ENCODE measurements at places on chromosomes 7 and 10. TPM values are rescaled to one million over a fixed set of nuclear protein-coding genes. Genes with fewer than 3 reads are reported as not detected.

ADARB2 gene
- not detected for total RNA-seq

NEURL1 gene
- total RNA-seq, result 0.50 TPM

ANKRD61 gene
- total RNA-seq, result not detected

STAM gene
- 32.0 TPM for total RNA-seq

AGBL3 gene
- total RNA-seq, result 1.2 TPM

WNT8B gene
- not detected for total RNA-seq

RAPGEF5 gene
- 6.0 TPM for total RNA-seq

MLXIPL gene
- not detected for total RNA-seq

LDB3 gene
- total RNA-seq, result not detected

MYPN gene
- 1.8 TPM for total RNA-seq

ACHE gene
- total RNA-seq, result 0.40 TPM

RELN gene
- total RNA-seq, result 0.03 TPM

TMEM273 gene
- not detected for total RNA-seq

ELFN1 gene
- 0.83 TPM for total RNA-seq

LRMDA gene
- total RNA-seq, result 0.67 TPM

PRF1 gene
- total RNA-seq, result not detected

ZNF775 gene
- 2.3 TPM for total RNA-seq

SCIN gene
- not detected for total RNA-seq

FAM237B gene
- not detected for total RNA-seq

NKX1-2 gene
- total RNA-seq, result 4.4 TPM

SPDYE11 gene
- total RNA-seq, result not detected

LRRC61 gene
- total RNA-seq, result 18.0 TPM

SDK1 gene
- total RNA-seq, result 2.0 TPM

UPF2 gene
- total RNA-seq, result 12.0 TPM

INMT gene
- not detected for total RNA-seq

RPEL1 gene
- total RNA-seq, result 0.17 TPM

NACAD gene
- 0.17 TPM for total RNA-seq

UBE2D4 gene
- total RNA-seq, result 7.7 TPM

SEC23IP gene
- total RNA-seq, result 45.4 TPM

PNLIPRP1 gene
- total RNA-seq, result not detected

LIPN gene
- total RNA-seq, result not detected

ARHGAP19 gene
- 5.4 TPM for total RNA-seq

TSPAN12 gene
- 0.29 TPM for total RNA-seq

MACC1 gene
- 3.0 TPM for total RNA-seq

Measured in mammary epithelial cell (primary cell).